ENCODE measurements at places on chromosomes 3 and 15.

DNA sequence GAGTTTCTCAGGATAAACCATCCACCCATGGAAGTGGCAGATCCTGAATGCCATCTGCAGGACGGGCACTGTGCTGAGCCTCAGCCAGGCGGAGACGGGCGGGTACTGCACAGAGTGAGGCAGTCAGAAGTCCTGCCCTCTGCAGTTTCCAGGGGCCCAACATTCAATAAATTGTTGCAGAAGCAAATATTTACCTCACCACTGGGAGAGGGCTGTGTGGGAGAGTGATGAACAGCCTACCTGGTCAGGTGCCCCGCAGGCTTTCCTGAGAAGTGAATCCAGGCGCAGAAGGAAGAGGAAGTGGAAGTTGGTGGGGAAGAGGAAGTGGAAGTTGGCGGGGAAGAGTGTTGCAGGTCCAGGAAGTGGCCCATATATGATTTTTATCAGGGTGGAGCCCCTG lies 100.8 kb downstream of the SLCO3A1 start:
- DNase-seq: no peak

DNA sequence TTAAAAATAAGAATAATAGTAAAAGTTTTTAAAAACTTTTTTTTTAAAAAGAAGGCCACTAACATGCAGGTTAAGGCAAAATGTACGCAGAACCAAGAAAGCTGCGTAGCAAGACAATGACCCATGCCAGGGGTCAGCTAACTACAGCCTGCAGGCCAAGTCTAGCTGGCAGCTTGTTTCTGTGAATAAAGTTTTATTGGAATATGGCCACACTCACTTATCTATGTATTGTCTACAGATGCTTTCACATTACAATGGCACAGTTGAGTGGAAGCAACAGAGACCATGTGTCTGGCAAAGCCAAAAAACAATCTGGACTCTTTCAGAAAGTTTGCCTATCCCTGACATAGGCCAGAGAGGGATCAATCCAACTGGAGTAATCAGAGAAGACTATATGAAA lies 46.7 kb downstream of the WWTR1 start:
- DNase-seq: no peak

GRCh38 chr3:60431599-60431958 lies 819.7 kb downstream of the FHIT start:
- peak; percentile 50 for DNase-seq

DNA sequence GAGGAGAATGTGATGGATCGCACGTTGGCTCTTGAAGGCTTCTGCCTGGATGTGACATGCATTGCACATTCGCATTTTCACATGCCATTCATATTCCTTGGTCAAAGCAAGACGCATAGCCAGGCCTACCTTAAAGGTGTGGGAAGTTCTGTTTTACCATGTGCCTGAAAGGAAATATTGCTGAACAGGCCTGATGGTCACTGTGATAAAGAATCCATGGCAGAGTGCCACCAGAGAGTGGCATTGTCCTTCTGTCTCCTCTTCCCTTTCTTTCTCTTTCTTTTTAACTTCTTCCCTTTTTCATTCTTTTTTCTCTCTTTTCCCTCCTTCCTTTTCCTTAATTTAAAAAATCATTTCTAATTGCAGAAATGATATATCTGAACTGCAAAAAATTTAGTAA lies 15.9 kb upstream of the MITF start:
- DNase-seq: no peak

- no peak for DNase-seq
These were observed 208.8 kb downstream of the STAG1 start for GRCh38 chr3:136543385-136543784.

DNA sequence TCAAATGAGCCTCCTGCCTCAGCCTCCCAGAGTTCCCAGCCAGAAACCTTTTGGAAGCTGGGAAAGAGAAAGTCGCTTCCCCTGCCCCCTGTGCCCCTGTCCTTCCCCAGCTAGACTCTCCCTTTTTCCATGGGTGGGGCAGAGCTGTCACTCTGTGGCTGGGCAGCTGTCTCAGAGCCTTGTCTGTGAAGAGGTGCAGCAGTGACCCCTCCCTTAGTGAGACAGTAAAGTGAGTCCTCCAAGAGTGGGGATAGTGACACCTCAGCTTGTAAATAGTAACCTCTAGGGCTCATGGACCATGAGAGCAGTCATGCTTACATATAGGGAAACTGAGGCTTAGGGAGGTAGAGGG lies 76.3 kb downstream of the SMAD6 start:
- no peak for DNase-seq

GRCh38 chr3:192993411-192993810 lies 75.8 kb upstream of the MB21D2 start:
- DNase-seq: no peak

DNA sequence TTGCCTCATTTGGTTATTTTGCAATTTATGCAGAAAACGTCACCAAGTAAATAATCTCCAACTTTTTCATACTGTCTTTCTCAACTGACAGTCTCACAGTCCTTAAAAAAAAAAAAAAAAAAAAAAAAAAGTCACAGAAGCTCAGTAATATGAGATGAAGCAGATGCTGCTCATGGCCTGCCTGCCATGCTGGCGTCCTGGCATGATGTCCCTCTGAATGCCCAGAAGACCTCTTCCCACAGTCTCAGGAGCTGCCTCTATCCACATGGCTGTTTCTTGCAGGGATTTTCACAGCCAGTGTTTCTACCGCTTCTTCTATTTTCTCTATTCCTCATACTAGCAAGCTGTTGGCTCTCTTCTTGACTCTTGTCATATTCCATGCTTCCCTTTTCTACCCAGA lies 87.7 kb downstream of the TGFBR2 start:
- no peak for DNase-seq

DNA sequence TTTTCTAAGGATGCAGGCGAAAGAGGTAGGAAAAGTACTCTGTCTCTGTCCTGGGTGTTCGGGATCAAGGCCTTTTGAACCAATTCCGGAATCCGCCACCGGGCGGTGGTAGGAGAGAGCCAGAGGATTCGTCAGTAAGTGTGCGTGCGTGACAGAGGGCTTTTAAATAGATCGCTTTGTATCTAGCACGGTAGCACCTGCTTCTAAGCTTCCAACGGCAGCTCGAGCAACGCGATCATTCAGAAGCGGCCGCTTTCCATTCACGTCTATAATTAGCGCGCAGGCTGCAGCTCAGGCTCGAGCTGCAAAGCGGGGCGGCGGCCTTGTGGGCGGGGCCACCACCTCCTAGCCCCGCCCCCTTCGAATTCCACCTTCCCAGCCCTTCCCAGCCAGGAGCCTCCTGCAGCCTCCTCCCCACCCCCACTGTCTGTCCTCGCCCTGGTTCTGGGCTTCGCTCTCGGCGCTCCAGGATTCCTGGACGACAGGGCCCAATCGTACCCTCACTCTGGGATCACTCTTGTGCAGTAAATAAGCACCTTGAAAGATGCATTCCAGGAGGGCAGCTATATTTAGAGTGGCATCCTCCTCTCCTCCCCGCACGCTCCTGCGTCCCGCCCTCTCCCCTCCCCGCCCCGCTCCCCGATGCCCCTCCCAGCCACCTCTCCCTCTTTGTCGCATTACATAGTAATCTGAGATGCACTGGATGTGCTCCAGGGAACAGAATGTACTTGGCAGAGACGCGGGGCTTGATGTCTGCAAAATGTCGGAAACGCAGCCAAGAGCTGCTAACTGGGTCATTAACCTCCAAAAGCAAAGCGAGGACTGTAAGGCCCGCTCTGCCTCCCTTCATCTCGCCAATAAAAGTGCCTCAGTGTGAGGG lies 224.1 kb upstream of the TPRG1 start:
- peak; percentile 94 for DNase-seq

GRCh38 chr3:60364475-60364874 lies 886.8 kb downstream of the FHIT start:
- no peak for DNase-seq

DNA sequence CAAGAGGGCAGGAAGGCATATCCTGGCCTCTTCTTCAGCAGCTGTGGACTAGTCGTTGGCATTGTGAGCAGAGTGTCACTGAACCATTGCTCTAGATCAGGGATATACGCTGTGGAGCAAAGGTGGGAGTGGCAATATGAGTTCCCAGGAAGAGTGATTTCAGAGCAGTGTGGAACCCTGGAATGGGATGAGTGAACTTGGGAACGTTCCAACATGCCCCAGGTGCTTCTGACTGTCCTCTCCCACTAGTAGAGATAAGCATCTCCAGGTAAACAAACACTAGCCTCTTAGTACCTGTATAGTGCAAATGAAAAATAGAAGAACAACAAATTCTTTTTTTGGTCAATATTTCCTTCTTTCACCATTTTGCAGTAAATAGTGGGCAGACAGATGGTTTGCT lies 123.6 kb upstream of the VEPH1 start:
- DNase-seq: no peak

- DNase-seq: no peak
These were observed 4.3 kb upstream of the MYL3 start for GRCh38 chr3:46867550-46867898.

DNA sequence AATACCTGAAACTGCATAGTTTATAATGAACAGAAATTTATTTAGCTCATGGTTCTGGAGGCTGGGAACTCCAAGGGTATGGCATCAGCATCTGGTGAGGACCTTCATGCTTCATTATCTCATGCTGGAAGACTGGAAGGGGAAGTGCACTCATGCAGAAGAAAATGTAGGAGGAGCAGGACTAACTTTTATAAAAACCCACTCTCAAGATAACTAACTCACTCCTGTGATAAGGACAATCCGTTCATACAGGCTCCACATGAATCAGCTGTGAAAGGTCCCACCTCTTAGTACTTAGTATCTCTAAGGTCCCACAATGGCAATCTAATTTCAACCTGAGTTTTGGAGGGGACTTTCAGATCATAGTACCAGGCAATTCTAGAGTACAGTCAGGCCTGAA lies 33.6 kb upstream of the APH1B start:
- no peak for DNase-seq

DNA sequence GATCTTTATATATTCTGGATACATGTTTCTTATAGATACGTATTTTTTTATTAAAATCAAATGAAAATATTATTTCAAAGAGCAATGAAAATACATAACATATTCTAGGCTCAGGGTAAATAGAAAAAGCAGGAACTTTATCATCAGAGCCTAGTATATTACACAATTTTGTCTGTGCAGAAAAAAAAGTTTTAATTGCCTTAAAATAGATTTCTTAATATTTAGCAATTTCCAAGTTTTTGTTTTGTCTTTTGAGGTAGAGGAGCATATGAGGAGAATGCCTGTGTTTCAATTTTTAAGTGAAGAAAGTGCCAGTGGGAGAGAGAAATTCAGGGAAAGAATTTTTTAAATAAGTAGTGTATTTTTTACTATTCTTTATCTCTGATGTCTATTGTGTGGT lies 10.5 kb downstream of the CAPN7 start:
- no peak for DNase-seq

DNA sequence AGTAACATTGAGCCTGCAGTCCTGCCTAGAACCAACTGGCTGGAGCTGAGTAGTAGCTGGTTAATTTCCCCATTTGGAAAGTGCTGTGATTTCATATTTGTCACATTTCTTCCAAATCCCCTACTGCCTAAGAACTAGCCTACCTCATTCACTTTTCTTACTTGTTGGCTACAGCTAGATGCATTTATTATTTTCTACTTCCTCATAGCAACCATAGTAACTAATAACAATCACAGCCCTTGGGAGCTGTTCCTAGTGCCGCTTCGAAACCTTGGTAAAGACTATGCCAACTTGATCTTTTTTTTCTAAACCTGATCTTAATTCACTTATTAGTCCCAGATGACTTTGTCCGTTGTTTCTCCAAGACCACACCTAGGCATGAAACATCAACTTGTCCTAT lies 240.3 kb downstream of the FGF12 start:
- no peak for DNase-seq

DNA sequence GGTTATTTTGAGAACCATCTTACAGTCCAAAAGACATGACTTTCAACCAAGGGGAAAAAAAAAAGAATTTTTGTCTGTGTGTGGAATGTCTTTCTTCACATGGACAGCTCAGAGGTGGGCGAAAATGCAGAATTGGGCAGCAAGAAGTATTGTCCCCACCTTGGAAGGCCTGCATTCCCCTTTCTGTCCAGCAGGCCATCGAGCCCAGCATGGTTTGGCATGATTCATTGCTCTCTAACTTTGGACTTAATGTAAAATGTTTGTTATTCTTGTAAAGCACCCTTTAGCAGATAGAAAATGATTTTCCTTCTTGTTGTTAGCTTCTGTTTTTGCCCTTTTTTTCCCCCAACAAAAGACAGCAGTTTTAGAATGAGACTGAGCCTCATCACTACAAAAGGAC lies 12.4 kb downstream of the MYO1E start:
- no peak for DNase-seq

DNA sequence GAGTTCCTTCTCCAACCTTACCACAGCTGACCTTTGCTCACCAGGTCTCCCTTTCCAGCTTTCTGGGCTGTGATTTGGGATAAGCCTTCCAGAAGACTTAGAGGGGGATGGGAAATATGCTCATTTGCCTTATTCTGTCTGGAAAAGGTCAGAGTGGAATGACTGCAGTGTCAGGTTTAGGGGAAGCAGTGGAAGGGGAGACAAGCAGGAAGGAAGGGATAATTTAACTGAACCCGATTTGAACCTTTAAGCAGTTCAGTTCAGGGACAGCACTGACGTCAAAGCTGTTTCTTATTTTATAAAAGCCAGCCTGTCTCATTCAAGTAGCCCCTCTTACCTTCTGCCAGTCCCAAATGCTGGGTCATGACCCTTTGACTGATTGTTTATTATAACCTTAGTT lies 418.4 kb upstream of the RARB start:
- no peak for DNase-seq

DNA sequence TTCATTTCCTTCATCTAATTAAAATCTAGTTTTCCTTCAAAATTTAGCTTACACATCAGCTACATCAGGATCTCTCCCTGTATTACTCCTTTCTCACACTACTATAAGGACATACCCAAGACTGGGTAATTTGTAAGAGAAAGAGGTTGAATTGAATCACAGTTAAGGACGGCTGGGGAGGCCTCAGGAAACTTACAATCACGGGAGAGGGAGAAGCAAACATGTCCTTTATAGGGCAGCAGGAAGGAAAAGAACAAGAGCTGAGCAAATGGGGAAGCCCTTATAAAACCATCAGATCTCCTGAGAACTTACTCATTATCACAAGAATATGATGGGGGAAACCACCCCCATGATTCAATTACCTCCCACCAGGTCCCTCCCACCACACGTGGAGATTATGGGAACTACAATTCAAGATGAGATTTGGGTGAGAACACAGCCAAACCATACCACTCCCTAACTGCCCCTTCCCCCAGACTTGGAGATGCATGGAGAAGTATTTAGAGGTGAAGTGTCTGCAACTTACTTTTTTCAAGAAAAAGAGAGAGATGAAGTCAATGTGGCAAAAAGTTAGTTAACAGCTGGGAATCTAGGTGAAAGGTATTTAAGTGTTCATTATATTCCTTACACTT lies 21.3 kb downstream of the PRTG start:
- no peak for DNase-seq

All from NCI-H526 (cell line).